Germinal center (tissue), 1 donor: ENCODE measurements at places on chromosomes 7 and 10.

DNA sequence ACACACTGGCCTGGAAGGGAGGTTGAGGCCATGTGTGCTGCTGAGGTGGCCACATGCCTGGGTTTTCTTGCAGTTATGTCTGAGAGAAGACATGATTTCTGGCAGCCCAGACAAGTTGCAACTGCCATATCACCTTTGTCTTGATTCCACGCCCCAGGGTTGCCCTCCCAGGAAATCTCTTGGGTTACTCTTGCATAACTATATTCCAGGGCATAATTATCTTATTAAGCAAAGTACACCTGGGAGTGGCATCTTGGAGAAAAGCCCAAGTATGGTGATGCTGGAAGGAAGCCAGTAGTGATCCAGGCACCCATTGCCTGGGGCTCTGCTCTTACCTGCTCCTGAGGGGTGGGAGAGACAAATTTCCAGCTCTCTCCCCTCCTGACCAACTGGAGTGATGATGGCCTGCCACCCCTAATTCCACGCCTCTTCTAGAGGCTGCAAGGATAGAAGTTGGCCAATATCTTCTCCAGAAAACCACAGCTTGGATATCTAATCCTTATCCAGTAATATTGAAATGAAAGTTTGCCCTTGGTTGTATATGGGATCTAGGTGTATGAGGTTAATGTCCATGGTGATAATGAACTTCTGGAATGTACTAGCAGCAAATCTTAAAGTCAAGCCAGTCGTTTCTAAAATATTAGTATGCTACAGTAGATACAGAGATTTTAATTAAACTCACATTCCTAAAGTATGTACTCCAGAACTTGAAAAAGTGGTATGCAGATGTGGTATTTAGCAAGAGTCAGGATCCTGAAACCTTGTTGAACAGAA, 5.0 kb downstream of the AKR1B10 start:
- DNase-seq = no peak

DNA sequence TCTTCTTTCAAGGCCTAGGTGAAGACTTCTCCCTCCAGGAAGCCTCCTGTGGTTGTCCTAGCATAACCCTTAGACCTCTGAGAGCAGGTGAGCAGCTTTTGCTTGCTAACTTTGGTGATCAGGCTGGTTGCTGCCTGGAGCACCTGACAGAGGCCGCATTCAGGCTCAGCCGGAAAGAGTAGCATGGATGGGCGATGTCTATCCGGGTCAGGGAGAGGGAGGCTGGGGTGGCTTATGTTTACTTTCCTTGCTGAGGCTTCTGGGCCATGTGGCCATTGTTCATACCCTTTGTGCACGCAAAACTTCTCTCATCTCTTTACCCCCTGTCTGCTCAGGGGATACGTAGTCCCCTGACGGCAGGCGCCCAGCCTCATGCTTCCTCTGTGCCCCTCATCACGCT, 27.4 kb upstream of the PCBD1 start:
- no peak for DNase-seq

GRCh38 chr7:132464740-132465139, 111.5 kb downstream of the PLXNA4 start:
- DNase-seq = no peak

GRCh38 chr7:28182071-28182471, 1.5 kb upstream of the JAZF1 start:
- no peak for DNase-seq

DNA sequence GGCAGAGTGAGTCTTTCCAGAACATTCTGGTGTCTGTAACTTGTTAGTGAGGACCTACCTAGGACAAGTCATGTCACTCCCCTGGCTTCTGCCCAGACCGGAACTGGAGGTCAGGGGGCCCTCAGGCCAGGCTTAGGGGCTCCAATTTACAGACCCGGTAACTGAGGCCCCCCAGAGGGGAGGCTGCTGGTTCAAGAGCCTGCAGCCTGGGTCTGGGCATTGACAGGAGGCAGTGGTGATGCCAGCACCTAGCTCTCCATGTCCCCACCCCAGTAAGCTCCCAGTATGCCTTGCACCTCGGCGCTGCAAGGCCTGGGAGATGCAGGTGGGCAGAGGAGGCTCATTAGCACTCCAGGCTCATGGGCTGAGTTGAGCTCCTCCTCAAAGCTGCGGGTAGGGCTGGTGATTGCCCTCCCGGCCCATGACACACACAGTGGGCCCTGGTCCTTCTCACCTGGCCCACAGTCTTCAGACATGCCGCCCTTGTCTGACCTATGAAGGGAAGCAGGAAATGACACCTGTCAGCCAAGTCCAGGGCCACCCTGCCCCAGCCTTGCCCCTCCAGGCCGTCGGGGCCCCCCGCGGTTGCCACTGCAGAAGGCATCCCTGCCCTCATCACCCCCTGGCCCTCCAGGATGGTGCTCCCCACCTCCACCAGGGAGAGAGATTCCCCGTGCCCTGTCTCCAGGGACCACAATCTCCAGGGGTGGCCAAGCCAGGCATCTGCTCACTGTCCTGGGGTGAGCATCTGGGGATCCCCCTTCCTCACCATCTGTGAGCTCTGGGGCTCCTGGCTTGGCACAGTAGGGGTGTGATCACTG, 88.3 kb upstream of the TMEM248 start:
- DNase-seq = no peak

GRCh38 chr10:19862811-19863515, 46.7 kb downstream of the PLXDC2 start:
- no peak for DNase-seq

GRCh38 chr7:96136600-96137239, 185.2 kb downstream of the SLC25A13 start:
- no peak for DNase-seq

- no peak for DNase-seq
Observed at GRCh38 chr7:5501465-5501864, 77.8 kb upstream of the TNRC18 start.

- DNase-seq = no peak
Observed at GRCh38 chr10:108583877-108584276, 1339.4 kb downstream of the XPNPEP1 start.
